GM12864 (cell line): ENCODE measurements at places on chromosomes 1 and 21.

DNA sequence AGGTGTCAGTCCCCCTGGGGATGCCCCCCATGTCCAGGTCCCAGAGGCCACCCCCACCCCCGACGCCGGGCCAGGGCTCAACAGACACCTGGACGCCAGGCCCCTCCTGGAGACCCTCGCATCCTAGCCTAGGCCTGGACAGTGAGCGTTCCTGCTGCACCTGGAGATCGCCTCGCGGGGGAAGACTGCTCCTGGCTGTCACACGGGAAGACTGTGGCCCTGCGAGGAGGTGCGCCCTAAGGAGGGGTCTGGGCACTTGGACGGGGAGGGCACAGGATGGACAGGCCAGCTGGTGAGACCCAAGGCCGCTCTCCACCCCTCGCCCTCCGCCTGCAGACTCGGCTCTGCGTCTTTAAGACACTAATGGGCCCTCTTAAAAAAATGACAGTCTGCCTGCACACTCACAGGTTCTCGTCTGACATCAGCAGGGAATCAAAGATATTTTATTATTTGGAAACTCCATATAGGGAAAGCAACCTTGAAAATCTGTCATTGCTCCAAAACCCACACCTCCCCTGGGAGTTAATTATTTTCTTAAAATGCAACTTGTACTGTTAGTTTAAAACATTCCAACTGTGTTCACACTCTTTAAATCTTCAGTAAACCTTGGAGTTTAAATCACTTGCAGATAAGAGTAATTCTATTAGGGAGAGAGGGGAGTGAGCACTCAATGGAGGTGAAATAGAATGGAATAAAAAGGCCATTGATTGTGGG lies 45.6 kb upstream of the ACTRT2 start:
- no peak for DNase-seq

GRCh38 chr1:198234520-198235251 lies 77.9 kb downstream of the NEK7 start:
- DNase-seq = no peak

GRCh38 chr1:234731569-234732085 lies 121.6 kb upstream of the IRF2BP2 start:
- peak; percentile 13 for DNase-seq

DNA sequence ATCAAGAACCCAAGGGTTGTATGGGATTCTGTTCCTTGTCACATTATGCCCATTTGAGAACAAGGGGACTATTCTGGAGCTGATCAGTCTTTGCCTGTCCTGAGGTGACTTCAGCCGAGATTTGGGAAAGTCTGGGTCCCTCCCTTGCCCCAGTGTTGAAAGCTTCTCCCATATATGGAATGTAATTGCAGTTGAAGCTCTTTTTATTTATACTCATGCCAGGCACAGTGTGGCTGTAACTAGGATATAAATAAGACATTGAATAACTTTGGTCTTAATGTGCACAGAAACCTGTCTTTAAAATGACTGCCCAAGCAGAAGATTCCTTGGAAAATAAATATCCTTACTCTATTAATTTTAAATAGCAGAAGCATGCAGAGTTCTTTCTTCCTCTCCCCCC lies 15.2 kb downstream of the AKNAD1 start:
- no peak for DNase-seq

DNA sequence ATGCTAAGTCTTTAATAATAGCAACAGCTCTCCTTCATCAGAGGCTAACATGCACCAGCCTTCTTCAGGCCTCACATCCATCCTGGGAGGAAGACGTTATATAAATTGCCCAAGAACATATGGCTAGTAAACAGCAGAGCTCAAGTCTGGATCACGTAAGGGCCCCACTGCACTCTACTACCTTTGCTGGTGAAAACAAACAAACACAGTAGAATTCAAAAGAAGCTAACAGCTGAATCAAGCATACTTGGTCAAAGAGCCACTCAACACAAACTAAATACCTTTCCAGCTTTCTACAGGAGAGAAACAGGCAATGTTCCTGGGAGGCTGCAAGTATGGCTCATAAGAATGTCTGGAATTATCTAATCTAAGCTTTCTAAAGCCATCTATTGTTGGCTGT lies 66.0 kb downstream of the WLS start:
- no peak for DNase-seq

DNA sequence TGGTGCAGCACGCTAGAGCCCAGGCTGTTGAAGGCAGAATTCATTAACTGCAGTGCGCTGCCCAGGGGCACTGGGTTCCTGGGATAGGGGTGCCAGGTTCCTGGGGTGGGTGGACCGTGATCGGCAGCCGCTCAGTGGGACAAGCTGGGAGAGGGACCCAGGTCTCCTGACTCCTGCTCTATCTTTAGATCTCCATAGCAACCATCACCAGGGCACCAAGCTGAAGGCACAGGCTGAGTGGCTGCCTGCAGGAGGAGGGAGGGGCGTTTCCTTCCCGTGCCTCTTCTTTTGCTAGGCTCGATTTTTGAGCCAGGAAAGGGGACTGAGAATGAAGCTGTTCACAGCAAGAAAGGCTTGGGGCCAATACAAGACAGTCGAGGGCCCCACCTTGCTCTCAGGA lies 20.9 kb upstream of the CDCP2 start:
- DNase-seq = no peak

GRCh38 chr1:31410871-31411270 lies 2.1 kb upstream of the SERINC2 start:
- no peak for DNase-seq

GRCh38 chr1:236165238-236165981 lies 23.1 kb downstream of the GPR137B start:
- no peak for DNase-seq

GRCh38 chr1:51236531-51237350 lies 668 bp downstream of the RNF11 start:
- DNase-seq = no peak

DNA sequence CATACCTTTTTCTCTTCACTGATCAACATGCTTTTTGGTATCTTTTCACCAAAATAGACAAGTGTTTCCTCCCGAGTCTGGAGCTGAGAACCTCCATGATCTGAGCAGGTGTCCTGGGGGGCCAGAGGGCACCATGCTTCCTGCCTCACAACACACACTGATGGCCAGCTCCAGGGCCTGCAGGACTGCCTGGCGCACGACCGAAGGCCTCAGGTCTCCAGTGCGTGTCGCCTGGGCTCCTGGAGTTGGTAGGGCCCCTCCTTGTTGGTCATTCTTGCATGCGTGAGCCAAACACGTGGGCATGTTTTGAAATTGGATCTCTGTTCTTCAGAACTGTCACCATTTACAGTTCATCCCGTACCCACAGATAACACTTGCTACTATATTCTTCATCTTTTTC lies 64.4 kb downstream of the SLC37A1 start:
- no peak for DNase-seq

DNA sequence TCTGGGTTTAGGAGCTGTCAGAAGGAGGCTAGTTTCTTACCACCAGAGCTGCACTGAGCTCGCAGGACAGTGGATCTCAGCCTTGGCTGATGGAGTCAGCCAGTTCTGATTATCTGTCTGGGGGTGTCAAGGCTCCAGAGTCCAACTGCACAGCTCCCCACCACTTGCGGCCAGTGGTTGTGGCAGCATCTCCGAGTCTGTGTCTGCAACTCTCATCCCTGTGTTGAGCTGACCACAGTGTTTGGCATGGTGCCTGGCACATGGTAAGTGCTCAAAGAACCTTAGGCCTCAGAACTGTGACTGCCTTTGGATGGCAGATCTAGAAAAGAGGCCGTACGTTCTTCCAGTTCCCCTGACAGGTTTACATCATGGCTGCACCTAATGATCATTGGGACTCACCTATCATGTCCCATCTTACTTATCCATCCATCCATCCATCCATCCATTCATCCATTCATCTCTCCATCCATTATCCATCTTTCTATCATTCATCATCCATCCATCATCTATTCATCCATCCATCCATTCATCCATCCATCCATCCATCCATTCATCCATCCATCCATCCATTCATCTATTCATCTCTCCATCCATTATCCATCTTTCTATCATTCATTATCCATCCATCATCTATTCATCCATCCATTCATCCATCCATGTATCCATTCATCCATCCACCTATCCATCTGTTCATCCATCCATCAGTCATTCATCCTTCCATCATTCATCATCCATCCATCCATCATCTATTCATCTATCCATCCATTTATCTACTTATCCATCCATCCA lies 114.5 kb downstream of the CRYAA start:
- DNase-seq = no peak

DNA sequence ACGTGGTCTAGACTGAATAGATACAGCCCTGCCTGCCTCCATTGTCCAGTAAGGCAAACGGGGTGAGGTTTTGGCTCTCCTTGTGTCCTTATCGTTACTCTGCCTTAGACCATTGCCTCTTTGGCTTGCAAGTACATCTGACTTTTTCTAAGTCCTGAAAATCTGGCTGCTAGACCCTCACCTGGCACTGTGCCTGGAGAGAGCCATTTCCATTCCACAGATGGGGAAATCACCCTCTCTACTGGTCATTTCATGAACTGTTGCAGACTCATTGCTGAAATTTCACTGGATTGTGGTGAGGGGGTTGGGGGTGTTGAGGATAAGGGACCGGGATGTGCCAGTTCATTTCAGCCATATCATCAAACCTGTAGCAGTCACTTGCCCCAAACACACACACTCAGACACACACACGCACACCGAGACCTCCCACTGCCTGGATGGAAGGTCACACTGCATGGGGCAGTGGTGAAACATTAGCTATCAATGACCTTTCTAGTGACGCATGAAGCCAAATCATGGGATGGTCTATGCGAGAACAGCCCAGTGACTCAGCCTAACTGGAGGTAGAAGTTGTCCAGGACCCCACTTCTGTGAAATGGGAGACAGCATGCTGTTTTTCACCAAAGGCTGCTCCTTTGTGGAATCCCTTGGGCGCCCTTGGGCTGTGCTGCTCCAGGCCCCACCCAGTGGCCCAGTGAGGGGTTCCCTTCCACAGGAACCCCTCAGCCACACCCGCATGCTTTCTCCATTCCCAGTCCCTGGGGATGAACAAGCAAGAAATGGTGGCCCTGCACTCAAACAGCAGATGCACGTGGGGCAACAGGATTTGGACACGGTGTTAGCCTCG lies 34.9 kb upstream of the VASH2 start:
- DNase-seq = no peak

DNA sequence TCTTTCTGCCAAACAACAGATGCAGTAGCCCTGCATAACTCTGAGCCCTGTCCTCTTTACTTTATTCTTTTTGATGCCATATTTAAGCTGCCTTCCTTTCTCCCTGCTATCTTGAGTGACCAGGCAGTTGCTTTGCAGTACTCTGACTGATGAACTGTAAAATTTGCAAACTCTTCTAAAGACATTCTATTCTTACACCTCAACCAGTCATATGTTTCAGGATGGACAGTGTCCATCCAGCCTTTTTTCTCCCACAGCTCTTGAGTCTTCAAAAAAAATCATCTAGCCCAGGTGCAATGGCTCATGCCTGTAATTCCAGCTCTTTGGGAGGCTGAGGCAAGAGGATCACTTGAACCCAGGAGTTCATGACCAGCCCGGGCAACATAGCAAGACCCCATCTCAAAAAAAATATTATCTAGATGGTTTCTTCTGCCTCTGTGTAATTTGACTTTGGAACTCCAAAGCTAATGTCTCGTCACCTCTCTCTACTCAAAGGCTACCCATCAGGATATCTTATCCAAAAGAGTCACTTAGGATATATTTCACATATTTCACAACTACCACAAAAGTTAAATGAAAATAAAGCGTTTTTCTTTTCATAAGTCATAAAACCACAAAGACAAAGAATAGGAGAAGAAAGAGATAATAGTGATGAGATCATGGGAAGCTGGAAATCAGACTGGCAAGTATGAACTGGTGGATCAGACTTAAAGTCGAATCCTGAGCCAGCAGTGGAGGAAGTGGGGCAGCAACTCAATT lies 54.6 kb upstream of the IPO9 start:
- DNase-seq = no peak

- no peak for DNase-seq
Observed at GRCh38 chr1:244810221-244810620, 25.2 kb upstream of the COX20 start.

DNA sequence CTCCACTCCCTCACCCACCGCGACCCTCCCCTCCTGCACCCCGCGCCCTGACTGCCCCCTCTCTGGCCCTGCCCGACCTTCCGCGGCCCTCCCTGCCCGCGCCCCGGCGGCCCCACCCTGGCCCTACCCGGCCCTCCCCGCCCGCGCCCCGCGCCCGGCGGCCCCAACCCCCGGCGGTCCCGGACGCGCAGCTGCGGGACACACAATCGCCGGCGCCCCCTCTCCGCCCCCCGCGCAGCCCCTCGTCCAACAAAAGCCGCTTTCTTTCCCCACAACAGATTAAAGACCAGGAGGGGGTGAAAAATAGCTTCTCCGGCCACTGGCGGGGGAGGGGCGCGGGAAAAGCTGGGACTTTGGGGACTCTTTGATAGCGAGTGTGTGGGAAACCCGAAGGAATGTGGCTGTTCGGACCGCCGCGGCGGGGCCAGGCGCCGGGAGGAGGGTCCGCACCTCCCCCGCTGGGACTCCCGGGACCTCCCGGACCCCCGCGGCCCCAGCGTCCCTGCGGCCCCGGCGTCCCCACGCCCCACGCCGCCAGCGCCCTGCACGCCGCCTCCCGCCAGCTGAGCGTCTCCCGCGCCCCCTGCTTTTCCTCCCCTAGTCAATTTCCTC lies 8.8 kb upstream of the ID3 start:
- no peak for DNase-seq

- DNase-seq = no peak
Observed at GRCh38 chr1:110472546-110472945, 21.6 kb downstream of the PROK1 start.

DNA sequence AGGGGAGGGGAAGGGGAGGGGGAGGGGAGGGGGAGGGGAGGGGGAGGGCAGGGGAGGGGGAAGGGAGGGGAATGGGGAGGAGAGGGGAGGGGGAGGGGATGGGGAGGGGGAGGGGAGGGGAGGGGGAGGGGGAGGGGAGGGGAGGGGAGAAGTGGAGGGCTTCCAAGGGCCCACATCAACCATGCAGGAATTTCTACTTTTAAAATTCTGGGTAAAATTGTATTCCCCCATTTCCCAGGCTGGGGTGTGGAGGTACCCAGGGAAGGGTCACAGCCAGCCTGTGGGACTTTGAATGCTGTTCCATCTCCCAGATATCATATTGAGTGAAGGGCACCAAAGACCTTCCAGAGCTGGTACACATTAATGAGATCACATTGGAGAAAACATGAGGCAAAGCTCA lies 126.9 kb upstream of the ETS2 start:
- no peak for DNase-seq
